ENCODE measurements at places on chromosomes 7 and 10.

GRCh38 chr10:44470784-44471183, 85.9 kb upstream of the CXCL12 start:
- DNase-seq, result no peak

- no peak for DNase-seq
These were observed 3.3 kb downstream of the TMEM140 start for GRCh38 chr7:135151132-135151531.

- no peak for DNase-seq
These were observed 4.7 kb upstream of the CXCL12 start for GRCh38 chr10:44389556-44389955.

DNA sequence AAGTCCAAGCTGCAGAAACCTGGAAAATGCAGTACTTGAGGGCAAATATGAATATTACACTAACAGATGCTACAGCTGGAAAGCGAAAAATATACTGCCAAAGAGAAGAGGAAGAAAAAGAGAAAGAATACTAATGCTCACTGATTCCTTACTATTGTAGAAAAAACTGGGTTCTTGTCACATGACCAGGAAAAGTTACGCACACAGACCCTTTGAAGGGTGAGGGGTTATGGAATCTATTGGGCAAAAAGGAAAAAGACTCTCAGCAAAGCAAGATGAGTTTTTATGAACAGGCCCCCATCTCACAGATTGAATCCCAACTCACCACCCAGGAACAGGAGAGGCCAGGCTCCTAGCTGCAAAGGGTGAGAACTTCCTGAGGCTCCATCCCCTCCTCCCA, 228.1 kb upstream of the KLF14 start:
- DNase-seq, result no peak

DNA sequence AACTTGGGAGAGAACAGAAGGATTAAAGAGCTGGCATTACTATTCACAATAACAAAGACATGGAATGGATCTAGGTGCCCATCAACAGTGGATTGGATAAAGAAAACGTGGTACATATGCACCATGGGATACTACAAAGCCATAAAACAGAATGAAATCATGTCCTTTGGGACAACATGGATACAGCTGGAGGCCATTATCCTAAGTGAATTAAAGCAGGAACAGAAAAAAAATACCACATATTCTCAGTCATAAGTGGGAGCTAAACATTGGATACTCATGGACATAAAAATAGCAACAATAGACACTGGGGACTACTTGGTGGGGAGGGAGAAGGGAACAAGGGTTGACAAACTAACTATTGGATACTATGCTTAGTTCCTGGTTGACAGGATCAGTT, 133.2 kb upstream of the ITGB1 start:
- DNase-seq, result no peak

DNA sequence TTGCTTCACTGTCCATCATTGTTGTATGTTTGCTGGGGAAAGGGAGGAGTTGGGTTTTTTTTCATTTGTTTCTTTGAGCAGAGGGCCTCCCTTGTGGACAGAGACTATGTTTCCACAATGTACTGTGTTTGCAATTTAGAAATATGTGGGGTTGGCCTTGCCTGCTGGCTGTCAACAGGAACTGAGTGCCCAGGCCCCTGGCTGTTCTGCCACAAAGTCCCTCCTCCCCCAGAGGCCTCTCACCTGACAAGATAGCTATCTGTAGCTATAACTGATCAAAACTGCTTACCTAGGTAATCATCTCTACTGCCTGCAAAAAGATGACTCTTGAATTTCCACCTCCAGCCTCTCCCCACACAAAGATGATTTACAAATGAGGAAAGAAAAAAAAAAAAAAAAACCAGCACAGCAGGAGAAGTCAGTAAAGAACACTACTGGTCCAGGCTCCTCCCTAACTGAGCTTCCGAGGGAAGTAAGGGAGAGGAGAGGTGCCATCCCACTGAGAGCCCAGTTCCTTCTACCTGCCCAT, 121.8 kb downstream of the SGMS1 start:
- no peak for DNase-seq

GRCh38 chr7:2621061-2621828, 10.5 kb upstream of the TTYH3 start:
- no peak for DNase-seq

DNA sequence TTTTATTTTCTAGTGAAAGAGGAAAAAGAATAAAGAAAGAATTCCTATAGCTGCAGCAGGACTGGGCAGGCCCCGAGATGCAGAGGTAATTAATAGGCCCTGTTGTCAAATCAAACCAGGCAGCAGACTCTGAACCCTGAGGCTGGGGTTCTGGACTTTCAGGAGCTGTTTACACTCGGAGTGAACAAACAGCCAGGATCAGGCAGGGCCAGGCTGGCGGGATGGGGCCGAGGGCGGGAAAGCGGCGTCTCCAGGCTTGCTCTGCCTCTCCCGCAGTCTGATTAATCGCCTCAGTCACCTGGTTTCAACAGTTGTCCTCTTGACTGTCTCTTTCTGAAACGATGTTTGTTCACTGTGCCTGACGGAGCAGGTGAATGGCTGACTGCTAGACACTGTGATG, 675.4 kb upstream of the FOXK1 start:
- DNase-seq, result no peak

DNA sequence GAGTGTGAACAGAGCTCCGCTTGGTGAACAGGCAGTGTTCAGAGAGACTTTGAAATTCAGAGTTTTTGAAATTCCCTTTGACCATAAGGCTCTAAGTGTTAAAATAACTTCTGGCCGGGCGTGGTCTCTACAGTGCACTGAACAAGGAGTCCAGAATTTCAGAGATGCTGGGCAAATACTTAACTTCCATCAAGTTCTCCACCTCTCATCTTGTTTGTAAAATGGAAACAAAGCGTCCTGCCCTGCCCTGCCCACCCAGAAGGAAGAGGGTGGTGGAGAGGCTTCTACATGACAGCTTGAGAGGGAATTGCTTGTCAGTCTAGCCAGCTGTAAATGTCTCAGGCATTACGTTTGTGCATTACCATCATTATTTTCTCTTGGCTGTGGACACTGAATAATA, 102.6 kb downstream of the RGS10 start:
- DNase-seq, result no peak

DNA sequence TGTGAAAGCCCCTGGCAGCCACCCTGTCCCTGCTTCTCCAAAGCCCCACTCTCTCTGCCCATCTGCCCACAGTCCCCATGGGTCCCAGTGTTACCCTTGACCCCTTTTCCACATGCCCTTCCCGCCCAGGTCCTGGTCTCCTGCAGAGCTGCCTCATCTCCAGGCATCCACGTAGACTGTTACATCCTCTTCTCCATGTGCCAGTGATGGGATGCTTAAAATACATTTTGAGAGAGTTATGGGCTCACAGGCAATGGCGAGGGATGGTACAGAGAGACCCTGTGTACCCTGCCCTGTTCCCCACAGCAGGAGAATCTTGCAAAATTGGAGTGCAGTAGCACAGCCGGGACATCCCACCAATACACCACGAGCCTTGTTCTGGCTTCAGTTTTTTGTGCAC, 56.8 kb downstream of the GLRX3 start:
- DNase-seq, result no peak

GRCh38 chr10:44874166-44874565, 37.0 kb upstream of the TMEM72 start:
- DNase-seq, result no peak

GRCh38 chr7:80312139-80312661, 177.6 kb downstream of the GNAI1 start:
- no peak for DNase-seq

DNA sequence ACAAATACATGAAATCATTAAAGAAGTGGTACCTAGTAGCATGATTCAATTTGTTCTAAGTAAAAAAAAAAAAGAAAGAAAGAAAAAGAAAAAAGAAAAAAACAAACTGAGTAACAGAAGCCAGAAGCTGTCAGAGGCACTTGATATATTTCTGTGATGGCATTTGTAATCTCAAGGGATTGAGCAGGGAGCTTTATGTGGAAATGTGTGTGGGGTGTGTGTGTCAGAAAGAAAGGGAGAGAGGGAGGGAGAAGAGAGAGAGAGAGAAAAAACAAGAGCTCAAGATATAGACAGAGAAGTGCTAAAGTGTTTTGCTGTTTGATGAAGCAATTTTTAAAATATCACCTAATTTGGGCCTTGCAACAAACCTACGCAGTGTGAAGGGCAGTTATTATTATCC, 357.6 kb upstream of the PCDH15 start:
- DNase-seq, result no peak

- DNase-seq, result no peak
These were observed 116.9 kb downstream of the LRMDA start for GRCh38 chr10:75548356-75548755.

DNA sequence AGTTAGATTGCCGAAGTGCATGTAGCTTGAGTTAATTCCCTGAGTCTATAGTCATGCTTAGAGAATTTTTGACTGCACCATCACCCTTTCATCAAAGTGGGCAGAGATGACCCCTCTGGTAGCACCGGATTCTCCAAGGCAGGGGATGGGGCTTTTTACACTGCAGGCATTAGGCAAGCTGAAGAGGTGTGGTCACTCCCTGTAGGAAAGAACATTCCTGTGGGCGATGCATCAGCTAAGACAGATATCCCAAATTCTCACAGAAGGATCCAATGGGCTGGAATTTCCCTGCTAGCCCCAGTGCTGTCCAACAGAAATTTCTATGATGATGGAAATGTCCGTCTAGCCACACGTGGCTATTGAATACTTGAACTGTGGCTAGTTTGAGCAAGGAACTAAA, 118.2 kb downstream of the ADAM12 start:
- no peak for DNase-seq

DNA sequence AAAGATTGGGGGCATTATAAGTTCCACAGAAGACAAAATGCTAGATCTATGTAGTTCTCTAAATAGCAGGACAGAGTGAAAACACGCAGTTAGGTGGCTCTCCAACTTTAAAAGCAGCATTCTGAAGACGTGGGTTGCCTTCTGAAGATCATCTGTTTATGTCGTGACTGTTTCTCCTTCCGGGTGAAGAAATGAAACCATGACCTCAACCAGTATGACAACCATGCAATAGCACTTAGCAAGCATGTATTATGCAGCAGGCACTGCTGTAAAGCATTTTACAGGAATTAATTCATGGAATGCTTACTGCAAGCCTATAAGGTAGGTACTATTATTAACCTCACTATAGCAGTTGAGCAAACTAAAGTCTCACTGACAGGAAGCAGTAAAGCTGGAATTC, 125.2 kb downstream of the SLC25A13 start:
- no peak for DNase-seq

- DNase-seq, result no peak
These were observed 17.8 kb upstream of the GATA3 start for GRCh38 chr10:8036506-8037198.

GRCh38 chr7:134779741-134780065, 269 bp downstream of the CALD1 start:
- DNase-seq, result no peak

DNA sequence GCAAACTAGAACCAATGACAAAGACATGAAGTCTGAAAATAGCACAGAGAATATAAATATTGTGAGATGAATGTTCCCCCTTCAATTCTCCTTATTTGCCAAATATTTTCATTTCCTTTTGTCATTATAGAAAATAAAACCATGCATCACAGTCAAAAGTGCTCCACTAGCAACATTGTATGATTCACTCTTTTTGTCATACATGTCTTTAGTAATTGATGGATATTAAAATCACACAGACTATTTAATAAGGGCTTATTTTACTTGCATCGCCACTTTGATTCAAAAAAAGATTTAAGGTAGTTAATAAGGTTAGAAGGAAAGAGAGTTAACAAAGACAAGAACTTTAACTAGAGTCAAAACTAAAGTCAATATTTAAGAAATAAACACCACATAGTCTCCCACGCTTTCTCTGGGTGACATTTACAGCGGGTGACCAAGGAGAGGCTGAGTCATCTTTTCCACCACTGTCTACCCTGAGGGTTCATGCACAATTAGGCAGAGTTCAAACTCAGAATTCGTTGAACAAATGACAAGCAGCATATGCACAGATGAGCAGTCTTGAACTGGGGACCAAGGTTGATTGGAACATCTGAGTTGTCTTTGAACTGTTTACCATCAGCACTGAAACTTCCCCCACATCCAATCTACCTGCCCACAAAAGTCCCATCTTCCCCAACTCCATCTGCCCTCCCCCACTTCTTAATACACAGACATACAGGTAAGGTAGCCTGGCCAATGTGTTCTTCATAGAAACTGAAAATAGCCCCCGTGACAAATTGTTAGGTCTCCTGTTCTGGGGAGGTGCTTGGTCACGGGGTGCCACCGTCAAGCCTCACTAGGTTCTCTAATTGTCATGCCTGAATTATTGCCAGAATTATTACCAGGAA, 42.5 kb downstream of the C7orf25 start:
- no peak for DNase-seq

GRCh38 chr10:921471-922414, 9.8 kb downstream of the LARP4B start:
- no peak for DNase-seq

DNA sequence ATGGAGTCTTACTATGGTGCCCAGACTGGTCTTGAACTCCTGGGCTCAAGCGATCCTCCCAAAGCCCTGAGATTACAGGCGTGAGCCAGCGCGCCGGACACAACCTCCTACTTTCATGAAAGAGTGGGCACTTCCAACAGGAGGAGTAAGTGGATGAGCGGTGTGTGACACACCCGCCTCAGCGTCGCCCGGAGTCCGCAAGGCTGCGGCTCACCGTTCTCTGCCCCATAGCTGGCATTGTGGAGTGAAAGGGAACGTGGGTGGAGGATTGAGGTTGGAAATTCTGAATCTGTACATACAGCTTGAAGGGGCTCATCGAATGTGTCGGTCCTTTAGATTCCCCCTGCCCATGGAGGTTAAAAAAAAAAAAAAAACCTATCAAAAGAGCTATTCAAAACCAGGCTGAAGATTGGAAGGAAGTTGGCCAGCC, 524 bp upstream of the PRXL2A start:
- no peak for DNase-seq

DNA sequence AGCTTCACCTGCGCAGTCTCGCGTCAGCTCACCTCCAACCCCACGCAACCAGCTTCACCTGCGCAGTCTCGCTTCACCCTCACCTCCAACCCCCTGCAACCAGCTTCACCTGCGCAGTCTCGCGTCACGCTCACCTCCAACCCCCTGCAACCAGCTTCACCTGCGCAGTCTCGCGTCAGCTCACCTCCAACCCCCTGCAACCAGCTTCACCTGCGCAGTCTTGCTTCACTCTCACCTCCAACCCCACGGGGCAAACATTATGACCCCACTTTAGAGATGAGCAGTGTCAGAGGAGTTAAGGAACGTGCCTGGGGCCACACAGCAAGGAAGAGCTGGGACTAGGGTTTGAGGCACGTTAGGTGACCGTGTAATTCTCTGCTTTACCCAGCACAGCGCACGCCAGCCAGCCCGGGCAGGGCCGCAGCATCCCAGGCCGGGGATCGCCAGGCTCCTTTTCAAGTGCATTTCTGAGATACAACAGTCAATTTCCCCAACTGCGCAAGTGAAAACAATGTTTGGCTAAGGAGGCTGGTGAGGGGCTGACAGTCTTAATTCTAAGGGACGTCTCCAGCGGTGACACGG, 22.6 kb upstream of the PDGFA start:
- DNase-seq, result no peak

GRCh38 chr10:3258394-3258793, 85.8 kb upstream of the PITRM1 start:
- no peak for DNase-seq

- no peak for DNase-seq
These were observed 9.9 kb downstream of the RP9 start for GRCh38 chr7:33099154-33099940.

Measured in erythroblast (primary cell).